Activated CD8-positive, alpha-beta memory T cell treated with anti-CD3 and anti-CD28 coated beads, Interleukin-2, amount 50 U/mL, for 4 hours (primary cell): ENCODE measurements at places on chromosomes 2 and 18.

GRCh38 chr2:237315170-237315828 is 98.7 kb downstream of the COL6A3 start:
- no peak for DNase-seq

DNA sequence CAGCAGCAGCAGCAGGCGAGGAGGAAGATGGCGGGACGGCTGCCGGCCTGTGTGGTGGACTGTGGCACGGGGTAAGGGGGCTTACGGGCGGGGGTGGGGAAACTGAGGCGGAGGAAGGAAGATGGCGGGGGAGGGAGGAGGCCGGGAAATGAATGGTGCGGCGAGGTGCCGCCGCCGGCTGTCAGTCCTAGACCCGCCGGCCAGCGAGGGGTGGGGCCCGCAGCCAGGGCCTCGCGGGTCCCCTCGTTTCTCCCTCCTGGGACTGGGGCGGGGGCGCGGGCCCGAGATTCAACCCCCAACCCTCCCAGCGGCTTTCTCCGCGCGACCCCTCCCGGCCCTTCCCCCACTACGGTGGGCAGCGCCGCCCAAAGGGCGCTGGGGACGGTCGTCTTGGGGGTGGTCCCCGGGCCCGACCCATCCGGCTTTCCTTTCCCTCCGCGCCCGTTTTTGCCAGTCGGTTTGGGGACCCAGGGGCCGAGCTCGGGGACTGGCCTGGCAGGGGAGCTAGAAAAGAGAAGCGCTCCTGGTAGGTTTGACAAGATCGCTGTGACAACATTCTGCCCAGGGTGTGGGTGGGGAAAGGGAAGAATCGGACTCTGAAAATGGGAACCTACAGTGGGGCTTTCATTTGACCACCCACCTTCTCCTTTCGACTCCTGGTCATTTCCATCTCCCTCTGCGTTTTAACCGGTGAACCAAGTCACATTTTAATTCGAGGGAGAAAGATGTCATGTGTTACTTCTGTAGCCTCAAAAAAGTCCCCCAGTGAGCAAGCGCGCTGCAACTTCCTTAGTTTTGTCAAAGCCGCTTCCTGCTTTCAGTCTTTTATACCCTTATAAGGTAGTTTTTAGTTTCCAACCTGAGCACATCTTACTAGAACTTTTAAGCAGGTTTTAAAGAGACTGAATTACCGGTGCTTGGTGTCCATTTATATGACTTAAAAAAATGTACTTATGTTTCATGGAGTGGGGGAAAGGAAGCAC is 655 bp downstream of the ACTR3 start:
- DNase-seq: peak; percentile 68

DNA sequence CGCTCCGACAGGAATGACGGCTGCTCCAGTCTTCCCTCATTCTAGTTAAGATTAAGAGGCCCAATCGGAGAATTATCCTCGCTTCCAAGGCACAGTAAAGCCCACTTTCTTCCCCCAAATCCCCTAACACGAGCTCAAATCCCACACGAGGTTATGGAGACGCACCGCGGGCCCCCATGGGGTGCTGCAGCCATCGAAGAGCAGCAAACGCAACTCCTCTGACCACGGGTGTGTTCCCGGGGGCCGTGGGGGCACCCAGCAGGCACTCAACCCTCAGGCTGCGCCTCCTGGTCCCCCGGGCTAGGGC is 446 bp downstream of the COPS9 start:
- no peak for DNase-seq

DNA sequence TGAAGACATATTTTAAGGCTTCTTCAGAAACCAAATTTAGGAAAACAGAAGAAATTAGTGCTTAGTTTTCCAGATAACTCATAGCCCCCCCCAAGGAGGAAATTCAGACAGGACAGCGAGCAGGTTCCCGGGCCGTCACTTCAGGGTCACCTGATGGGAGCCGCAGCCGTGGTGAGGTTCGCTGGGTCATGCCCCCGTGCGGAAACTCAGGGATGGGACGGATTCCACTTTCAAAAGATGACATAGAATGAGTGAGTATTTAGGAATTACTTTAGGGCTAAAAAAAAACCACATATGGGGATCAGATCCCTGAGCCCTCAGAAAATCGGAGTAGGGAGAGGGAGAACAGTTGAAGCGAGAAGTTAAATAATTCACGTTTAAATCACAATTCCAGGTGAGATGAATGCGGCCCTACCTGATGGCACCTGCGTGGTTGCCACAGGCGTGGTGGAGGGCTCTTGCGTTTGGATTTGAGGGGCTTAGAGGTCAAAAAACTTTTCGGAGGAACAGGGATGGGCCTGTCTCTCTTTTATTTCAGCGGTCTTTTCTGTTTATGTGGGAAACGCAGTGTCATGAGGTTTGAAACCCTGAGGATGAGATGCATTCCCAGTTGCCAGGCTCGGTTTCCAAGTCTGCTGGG is 114.4 kb downstream of the NFATC1 start:
- DNase-seq: peak; percentile 4

- no peak for DNase-seq
Measured at GRCh38 chr2:119291588-119292167, 68.0 kb downstream of the STEAP3 start.

- no peak for DNase-seq
Measured at GRCh38 chr2:136495636-136496035, 269.7 kb upstream of the THSD7B start.

DNA sequence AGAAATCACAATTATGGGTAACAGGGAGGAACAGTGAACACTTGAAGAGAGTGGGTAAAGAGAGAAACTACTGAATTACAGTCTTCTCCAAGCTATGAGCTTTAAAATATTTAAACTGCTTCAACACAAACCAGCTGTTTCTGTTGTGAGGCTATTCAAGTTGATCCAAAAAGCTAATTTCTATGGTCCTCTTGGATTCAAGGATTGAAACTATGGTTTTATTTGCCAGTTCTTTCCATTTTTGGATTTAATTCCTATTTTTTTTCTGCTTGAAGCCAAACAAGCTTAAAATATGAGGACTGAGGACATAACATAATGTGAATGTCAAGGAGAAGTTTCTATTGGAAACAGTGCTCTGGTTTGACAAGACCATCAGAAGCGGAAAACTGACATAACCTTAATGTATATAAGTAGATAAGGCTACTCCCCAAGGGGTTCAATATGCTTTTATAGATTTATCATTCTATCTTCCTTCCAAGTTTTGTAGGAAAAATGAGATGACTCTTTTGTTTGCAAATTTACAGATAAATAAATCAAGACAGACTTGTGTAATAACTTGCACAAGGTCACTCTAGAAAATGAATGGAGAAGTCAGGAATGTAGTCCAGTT is 60.7 kb upstream of the AQP4 start:
- DNase-seq: no peak

- DNase-seq: no peak
Measured at GRCh38 chr18:8603663-8604520, 5.3 kb upstream of the RAB12 start.

DNA sequence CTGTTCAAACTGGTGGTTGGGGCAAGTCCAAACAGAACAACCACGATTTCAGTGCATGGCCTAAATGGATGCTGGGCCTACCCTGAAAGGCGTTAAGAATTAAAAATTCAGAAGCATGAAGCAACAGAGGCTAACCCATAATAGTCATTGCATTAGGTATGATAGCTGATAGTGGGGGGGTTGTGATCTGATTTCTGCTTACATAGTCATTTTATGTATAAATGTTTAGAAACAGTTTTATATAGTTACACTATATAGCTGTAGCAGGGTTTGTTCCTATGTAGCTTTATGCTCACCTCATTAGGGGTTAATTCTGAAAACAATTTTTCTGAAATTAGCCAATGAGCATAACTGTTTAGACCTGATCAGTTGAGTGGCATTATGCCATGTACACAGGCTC is 9.6 kb downstream of the TAF1B start:
- DNase-seq: no peak

DNA sequence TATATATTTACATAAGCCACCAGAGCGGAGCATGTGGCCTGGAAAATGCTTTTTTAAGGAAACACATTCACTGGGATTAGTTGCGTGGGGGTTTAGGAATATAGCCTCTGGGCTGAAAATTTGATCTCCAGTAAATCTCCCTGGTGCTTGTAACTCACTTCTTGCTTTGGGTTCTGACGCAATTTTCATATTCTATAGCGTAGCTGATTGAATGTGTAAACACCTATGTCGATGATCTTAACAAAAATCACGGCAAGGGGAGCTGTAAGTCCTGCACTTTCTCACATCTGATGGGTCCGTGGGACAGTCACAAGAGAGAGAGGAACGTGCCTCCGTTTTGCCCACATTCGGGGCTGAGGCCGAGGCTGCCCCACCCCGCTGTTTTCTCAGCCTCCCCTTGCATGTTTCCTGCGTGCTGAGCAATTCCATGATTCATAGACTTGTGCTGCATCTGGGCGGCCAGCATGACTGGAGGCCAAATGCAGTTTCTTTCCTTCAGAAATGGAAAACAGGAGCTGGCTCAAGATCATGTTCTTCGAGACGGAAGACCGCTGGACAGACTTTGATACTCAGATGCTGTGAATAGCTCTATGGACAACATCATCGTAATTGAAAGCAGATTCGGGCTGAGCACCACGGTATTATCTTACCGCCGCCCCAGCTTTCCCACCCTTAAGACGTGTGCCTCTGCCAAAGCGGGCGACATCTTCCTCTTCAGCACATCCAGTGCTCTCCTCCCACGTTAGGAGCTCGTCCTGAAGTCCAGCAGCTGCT is 109.2 kb downstream of the TMEM18 start:
- DNase-seq: no peak

DNA sequence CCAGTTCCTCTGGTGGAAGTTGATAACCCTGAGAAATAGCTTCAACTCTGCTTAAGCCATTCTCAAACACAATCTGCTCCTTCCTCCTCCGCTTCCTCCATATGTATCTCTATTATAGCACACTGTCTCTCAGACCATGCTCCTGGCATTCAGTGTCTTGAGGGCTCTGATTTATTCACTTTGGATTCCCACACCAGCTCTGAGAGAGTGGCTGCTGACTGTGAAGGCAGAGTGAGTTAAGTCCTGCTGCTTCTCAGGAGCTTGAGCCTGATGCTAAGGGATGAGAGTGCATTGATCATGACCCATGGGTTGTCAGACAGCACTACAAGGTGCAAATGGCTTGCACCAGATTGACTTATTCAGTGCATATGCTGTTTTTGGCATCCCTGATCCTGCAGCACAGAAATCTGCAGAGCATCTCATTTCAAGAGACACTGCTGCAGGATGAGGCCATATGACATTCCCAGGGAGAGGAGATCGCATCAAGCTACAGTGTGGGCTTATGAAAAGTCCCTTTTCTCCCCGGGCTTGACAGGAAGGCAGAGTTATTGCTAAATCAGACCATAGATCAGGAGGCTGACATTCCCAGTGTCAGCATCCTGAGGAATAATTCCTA is 500.5 kb upstream of the RAB6C start:
- DNase-seq: no peak

DNA sequence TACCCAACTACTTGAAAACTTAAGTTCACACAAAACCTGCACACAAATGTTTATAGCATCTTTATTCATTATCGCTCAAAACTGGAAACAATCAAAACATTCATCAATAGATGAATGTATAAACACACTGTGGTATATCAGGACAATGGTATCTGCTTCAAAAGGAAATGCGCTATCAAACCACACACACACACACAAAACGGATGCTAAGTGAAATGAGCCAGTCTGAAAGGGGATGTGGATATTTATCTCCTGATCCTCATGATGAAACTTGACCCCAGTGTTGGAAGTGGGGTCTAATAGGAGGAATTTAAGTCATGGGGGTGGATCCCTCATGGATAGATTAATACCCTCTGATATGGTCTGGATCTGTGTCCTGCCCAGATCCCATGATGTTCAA is 22.0 kb downstream of the PDCL3 start:
- no peak for DNase-seq

DNA sequence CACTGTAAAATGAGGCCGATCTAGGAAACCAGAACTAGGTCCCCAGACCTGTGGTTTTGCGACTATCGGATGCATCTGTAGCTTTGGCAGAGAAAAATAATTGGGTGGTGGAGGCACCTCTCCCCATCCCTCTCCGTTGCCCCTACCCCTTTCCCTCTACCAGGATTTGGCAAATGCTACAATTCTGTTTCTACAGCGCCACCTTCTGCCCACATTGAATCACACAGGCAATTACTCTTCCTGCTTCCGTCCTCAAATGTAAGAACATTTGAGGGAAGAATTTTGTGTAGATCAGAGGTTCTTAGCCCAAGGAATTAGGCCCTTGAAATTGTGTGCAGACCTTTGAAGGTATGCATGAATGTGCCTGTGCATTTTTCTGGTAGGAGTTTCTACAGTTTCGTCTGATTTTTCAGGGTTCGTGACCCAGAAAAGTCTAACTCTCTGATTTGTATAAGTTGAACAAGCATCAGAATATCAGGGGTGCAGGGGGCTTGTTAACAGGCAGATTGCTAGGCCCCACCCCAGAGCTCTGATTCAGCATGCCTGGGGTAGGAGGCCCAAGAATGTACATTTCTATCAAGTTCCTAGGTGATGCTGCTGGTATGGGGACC is 11.2 kb downstream of the ATP6V1B1 start:
- peak; percentile 44 for DNase-seq

GRCh38 chr2:110866466-110866865 is 134.1 kb downstream of the ACOXL start:
- DNase-seq: no peak

DNA sequence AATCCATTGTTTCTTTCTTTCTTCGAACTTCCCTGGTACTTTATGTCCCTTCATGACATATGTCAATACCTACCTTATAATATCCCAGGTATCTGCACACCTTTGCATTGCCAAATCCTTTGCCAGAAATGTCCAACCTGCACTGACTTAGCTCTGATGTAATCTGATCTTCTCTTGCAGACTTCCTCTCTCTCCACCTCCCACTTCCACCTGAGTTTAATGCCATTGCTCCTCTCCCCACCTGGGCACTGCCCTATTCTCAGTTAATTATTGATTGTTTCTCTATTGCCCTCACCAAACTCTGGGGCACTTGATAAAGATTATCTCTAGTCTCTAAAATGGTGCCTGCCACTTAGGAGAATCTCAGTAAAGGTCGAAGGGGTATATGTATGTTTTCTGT is 23.0 kb downstream of the ARHGAP15 start:
- DNase-seq: no peak

DNA sequence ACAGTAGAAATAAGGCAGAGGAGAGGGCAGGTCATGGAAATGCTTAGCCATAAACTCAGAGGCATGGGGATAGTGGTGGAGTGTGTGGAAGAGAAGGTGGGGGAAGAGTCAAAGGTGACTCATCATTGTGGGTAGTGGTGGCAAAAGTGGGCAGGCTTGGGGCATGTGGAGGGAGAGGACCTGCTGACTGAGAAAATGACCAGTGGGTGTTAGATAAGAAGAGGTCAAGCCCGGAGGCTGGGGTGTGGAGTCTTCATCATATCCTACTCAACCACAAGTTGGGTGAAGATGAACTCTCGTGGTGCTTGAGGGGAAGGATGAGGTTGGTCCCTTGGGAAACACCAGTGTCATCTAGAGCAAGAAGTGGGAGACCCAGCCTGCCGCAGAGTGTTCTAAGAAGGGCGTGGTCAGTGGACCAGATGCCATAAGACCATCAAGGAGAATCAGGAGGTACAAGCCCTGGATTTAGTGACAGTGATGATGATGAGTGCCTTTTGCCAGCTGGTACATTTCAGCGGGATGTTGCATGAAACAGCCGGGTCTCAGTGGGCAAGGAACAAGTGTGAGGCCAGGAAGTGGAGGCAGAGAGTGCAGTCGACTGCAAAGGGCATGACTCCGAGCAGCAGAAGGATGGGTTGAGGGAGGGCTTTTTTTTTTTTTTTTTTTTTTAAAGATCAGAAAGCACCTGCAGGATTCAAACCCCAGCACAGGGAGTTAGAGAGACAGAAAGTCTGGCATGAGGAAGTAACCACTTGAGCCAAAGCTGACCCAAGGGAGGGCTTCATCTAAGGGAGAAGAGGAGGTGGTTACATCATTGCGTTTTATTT is 122.6 kb upstream of the SPRED2 start:
- DNase-seq: no peak
